ENCODE measurements at places on chromosomes 13 and 19.

DNA sequence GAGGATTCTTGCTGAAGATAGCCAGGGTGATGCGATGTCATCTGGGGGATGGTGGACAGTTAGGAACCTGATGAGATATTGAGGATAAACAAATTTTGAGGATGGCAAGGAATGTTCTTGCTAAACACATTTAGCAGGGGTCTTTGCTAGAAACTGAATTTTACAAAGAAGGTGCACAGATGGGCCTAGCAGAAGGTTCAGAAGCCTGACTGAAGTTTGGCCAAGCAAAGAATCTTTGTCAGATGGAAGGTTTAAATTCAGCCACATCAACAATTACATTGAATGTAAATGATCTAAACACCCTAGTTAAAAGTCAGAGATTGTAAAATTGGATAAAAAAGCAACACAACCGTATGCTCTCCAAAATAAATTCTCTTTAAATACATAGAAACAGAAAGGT is 68.8 kb downstream of the WASF3 start:
- DNase-seq: no peak

DNA sequence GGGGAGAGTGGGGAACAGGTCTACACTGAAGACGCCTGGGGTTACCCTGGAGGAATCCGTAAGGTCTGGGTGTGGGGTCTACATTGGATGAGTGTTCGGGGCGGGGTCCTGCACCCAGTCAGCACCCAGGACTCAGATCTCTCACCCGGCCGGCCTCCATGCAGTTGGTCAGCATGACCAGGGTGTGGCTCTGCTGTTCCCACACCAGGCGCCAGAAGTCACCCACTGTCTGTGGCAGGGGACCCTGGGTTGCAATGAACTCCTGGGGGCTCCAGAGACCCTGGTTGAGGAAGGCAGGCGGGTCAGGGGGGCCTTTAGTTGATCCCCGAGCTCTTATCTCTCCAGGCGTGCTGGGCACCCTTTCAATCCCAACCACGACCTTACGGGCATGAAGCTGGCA is 6.0 kb upstream of the SYT5 start:
- DNase-seq: no peak

DNA sequence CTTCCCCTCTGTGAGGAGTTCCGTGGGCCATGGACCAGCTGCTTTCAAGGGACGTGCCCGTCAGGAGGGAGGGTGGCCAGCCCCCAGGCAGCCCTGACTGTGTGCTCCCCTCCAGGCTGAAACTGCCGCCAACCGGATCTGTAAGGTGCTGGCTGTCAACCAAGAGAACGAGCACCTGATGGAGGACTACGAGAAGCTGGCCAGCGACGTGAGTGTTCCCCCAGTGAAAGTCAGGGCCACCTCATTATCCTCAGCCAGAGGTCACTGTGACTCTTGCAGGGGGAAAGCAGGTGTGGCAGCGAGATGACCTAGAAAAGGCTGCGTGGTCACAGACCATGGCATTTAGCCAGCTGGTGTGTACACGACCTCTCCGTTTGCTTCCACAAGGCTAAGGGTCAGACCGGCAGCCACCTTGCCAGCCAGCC is 29.9 kb downstream of the CAPN12 start:
- no peak for DNase-seq

DNA sequence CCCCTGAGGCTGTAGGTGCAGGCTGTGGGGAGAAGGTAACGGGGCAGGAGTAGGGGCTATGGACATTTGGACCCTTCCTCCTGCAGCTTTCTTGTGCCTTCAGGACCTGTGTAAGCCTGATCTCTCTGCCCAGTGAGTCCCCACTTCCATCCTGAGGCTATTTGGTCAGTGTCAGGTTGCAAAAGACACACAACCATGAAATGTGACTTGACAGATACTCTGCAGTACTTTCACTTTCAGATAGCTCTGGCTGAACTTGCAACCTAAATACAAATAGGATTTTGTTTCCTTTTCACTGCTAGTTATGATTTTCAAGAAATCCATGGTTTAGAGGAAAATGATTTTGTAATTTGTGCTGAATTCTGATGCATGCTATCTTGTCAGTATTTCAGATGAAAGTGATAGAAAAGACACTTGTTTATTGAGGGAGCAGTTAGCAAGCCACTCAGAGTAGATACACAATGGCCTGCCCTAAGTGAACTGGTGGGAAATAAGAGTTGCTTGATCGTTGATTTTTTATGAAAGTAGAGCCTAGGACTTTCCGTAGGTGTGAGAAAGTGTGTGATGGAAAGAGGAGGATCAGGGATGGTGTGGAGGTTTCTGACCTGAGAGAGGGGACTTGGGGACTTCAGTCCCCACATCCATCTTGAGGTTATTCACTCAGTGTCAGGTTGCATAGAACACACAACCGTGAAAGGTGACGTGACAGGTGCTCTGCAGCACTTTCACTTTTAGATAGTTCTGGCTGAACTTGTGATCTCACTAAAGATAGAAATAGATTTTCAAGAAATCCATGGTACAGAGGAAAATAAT is 18.1 kb upstream of the EID2 start:
- no peak for DNase-seq

GRCh38 chr19:38970664-38971532 is 4.6 kb downstream of the FBXO17 start:
- no peak for DNase-seq

GRCh38 chr13:40786568-40786996 is 2.8 kb upstream of the SLC25A15 start:
- no peak for DNase-seq

DNA sequence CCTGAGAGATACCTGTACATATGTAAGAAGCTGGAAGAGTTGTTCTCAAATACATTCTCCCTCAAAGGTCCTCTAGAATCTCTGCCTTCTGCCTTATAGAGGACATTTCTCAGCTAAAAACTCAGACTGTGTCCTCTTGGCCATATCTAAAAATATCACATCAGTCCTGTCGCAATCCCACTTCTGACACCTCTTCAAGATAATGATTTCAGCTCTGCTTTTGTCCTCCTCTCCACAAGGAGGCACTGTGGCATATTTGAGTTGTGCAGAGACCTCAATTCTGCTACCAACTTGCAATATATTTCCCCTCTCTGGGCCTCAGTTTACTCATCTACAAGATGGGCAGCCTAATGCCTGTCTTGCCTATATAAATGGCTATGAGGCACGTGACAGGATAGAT is 16.6 kb downstream of the ADAMTS10 start:
- no peak for DNase-seq

DNA sequence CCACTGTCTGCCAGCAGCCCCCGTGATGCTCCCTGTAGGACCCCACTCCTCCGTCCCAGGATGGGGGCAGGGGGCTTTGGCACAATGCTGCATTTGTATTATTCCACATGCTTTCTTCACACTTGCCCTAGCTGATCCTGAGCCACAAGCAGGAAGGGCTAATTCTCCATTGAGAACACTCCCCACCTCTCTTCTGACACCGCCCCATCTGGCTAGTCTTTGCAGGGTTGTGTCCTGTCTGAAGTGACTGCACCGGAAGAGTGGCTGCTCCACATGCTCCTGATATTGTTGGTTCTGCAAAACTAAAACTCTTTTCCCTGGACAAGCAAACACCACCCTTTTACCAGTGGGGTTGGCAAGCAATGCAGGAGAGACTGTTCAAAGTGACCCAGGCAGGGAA is 18.0 kb downstream of the ZNF574 start:
- no peak for DNase-seq

GRCh38 chr19:51123381-51123800 is 1.3 kb upstream of the SIGLEC9 start:
- peak; percentile 87 for DNase-seq

- DNase-seq: no peak
Observed at GRCh38 chr13:23637829-23638228, 67.6 kb downstream of the TNFRSF19 start.

DNA sequence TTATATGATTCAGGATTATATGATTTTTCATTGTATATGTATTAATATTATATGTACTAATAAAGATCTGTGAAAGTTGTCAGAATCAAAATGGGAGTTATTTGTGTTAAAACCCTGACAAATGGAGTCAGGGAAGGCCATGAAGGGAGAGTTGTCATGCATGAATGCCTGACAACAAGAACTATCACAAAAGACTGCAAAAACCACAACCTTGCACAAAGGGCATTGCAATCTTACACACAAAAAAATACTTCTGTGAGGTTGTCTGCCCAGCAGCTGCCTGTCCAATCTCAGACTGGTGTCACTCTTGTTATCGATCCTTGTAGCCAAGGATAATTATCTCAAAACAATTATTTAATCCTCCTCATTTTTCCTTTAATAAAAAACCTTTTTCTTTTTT is 21.2 kb upstream of the RBM26 start:
- DNase-seq: no peak

DNA sequence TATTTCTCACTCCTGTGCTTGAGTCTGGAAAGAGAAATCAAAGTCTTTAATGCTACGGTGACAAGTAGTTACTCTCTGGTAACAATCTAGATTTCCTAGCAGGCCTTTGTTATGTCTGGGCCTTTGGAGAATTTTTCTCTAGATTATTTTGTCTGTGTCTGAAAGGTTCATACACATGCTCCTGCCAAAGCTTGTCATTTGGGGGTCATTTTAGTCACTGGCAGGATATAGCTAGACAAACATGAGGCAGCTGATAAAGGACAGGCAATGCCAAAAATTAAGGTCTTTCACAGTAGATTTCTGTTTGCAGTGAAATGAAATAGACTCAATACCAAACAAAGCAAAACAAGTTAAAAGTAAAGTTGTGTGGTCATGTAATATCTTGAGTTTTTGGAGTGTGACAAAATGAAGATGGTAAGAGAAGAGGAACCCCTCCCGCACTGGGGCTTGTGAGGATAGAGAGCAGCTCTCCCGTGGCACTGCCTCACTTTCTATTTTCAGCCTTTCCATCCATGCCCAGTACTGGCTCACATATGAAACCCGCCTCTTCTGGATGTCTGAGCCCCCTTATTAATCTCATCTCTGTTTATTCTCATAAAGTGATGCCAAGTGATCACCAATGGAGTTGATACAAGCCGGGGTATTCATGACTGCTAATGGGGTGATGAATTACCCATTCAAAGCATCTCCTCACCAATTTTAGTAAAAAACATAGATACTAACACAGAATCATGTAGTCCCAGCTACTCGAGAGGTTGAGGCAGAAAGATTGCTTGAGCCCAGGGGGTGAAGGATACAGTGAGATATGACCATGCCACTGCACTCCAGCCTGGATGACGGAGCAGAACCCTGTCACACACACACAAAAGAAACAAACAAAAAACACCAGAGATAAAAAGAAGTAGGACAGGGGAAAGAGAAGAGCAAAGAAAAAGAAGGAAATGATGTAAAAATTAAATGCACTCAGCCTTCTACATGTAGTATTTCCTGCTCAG is 389.3 kb downstream of the FGF14 start:
- no peak for DNase-seq

GRCh38 chr13:99033814-99034213 is 56.0 kb upstream of the DOCK9 start:
- DNase-seq: no peak

DNA sequence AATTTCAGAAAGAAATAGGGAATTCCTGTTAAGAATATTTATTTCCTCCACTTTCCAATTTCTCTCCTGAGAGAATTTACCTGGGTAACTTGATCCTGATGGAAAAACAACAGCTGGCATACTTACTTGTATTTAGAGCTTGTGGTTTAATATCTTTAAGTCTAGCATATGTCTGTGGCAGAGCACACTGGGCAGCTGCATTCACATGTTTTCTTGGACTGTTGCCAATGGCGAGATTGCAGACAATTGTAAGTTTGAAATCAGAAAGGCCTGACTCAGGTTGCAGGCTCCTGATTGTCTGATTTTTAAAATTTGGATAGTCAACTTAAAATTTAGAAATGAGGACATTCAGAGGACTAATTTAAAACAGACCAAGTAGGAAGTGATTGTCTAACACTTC is 66.9 kb downstream of the NHLRC3 start:
- DNase-seq: no peak

DNA sequence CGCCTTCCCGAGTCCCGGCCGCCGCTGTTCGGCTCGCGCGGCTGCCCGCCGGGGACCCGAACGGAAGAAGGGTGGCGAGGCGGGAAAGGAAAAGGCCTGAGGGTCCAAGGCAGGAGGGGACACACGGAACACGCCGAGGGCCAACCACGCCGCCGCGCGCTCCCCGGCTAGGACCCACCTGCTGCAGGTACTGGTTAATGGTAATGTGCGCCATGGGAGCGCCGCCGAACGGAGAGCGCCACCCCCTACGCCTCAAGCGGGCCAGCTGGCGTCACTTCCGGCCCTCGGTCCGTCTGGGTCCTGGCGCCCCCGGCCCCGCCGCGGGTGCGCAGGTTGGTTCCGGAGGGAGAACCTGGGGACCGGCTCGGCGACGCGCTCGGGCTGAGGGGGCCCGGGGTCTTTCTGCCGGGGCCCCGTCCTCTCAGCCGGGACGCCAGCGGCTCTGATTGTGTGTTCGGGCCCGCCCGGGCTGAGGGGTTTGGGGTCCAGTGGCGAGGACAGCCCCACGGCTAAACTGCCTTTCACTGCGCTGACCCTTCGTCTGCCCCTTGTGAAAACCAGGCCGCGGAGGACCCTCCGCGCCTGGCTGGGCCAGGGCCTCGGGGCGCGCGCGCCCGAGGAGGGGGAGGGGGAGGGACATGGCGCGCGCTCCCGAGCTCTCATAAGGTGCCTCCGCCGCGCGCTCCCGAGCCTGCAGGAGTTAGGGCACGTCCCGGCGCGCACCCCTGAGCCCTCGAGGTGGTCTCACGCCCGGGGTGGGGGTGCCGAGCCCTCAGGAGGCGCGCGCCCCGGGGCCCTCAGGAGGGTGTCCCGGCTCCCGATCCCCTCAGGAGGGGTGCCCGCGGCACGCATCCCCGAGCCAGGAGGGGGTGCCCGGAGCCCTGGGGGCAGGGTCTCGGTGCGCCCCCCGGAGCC is at the start of gene PCID2:
Gene PCID2 (minus strand): TSS at position 249 of the 915 bp plus-strand sequence. CDS start 35 bp downstream, at position 214.
- DNase-seq: peak; percentile 94

- DNase-seq: no peak
Observed at GRCh38 chr13:109940637-109941036, 154.3 kb upstream of the IRS2 start.

DNA sequence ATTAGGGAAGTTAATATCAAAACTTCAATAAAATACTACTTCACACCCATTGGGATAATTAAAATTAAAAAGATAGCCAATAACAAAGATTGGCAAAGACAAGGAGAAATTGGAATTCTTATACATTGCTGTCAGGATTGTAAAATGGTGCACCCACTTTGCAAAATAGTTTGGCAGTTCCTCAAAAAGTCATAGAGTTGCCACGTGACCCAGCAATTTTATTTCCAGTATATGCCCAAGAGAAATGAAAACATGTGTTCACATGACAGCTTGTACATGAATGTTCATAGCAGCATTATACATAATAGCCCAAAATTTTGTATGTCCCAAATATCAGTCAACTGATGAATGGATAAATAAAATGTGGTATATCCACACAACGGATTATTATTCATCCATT is 3.3 kb downstream of the MBD3L1 start:
- no peak for DNase-seq

GRCh38 chr19:17394891-17395415 is 957 bp upstream of the CCDC194 start:
- peak; percentile 88 for DNase-seq

- no peak for DNase-seq
Observed at GRCh38 chr13:50679321-50679720, 164.2 kb downstream of the DLEU7 start.

GRCh38 chr13:60574735-60575134 is 177.7 kb downstream of the TDRD3 start:
- DNase-seq: no peak

- no peak for DNase-seq
Observed at GRCh38 chr19:17871878-17872250, at the start of gene SLC5A5. Gene SLC5A5, plus strand, starts transcription at chr19:17871945. Its CDS starts 375 bp downstream, at chr19:17872320.

GRCh38 chr13:26923824-26924605 is 163.4 kb upstream of the GPR12 start:
- no peak for DNase-seq

GRCh38 chr19:14779151-14779550 is 791 bp upstream of the ADGRE2 start:
- DNase-seq: no peak

- no peak for DNase-seq
Observed at GRCh38 chr13:39751805-39752204, 96.3 kb downstream of the COG6 start.

Measured in cardiac septum (tissue), 1 donor.